ENCODE measurements at places on chromosomes 3 and 15. TPM values are rescaled to one million over a fixed set of nuclear protein-coding genes. Genes with fewer than 3 reads are reported as not detected.
A peak's percentile ranks its signal among the peaks of the same experiment; 100 is the strongest.

DNA sequence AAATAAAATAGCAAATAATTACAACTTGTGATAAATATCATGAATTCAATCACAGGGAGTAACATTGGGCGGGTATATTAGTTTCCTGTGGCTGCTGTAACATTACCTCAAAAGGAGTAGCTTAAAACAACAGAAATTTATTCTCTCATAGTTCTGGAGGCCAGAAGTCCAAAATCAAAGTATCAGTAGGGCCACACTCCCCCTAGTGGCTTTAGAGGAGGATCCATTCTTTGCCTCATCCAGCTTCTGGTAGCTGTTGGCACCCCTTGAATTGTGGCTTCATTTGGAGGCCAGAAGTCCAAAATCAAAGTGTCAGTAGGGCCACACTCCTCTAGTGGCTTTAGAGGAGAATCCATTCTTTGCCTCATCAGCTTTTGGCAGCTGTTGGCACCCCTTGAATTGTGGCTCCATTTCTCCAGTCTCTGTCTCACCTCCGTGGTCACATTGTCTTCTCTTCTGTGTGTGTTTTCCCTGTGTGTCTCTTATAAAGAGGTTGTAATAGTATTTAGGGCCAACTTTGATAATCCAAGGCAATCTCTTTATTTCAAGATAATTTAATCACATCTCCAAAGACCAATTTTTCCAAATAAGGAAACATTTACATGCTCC, 3.1 kb upstream of the CFAP20DC start:
- peak; percentile 67 for DNase-seq

GRCh38 chr3:172711454-172711795, 558 bp upstream of the NCEH1 start:
- no peak for DNase-seq

GRCh38 chr15:25394898-25395297, 43.9 kb downstream of the UBE3A start:
- peak; percentile 66 for DNase-seq

TUSC7 gene
- not detected for total RNA-seq

All from lung microvascular endothelial cell (primary cell).